ENCODE measurements at places on chromosomes 11 and 22.

DNA sequence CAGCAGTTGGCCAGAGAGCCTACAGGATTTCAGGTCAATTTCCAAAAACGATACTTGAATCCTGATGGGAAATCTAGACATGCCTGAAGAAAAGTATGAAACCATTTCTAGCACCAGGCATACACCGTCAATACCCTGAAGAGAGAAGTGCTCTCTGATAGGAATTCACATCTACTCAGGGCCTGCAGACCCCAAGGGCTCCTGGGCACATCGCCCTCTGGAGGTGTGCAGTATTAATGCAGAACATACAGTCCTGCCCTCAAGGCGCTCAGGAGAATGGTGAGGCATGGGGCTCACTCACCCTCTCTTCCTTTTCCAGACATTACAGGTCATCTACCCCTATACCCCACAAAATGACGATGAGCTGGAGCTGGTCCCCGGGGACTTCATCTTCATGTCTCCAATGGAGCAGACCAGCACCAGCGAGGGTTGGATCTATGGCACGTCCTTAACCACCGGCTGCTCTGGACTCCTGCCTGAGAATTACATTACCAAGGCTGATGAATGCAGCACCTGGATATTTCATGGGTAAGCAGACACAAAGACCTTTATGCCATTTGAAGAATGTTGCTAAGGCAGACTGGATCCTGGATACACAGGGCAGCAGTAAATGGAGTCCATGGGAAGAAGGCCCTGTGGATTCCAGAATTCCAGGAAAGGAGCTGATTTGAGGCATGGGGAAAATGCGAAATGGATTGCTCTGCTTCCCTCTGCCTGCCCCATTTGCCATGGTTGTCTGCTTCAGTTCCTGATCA is 49.3 kb upstream of the CRTAM start:
- DNase-seq = no peak

- DNase-seq = no peak
Measured at GRCh38 chr22:32120603-32121002, 38.5 kb downstream of the C22orf42 start.

DNA sequence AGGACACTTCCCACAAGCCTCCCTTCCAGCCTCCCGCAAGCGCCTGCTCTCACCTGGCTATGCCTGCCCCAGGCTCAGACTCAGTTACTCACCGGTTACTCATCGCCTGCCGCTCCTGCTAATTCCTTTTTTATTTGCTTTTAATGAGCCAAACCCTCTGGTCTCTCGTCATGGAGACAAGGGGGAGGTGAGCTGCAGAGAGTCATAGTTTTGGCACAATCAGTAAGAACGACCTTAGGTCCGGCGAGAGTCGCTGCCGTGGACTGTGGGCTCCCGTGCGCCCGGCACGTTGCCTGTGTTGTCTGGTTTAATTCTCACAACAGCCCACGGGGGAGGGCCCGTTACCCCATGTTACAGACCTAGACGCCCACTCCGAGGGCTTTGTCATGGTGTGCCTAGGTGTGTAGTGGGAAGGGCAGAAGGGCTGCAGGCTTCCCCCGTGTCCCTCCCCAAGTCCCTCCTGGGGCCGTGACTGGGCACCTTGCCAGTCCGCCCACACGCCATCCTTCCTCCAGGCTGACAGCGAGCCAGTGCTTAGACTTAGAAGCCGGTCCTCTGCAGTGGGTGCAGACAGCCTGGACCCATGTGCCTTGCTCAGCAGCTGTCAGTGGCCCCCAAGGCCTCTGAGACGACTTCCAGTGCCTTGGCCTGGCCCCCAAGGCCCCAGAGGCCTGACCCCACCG is 42.2 kb downstream of the WNT7B start:
- DNase-seq = no peak

- DNase-seq = no peak
Measured at GRCh38 chr11:78424334-78425270, 7.0 kb upstream of the GAB2 start.

DNA sequence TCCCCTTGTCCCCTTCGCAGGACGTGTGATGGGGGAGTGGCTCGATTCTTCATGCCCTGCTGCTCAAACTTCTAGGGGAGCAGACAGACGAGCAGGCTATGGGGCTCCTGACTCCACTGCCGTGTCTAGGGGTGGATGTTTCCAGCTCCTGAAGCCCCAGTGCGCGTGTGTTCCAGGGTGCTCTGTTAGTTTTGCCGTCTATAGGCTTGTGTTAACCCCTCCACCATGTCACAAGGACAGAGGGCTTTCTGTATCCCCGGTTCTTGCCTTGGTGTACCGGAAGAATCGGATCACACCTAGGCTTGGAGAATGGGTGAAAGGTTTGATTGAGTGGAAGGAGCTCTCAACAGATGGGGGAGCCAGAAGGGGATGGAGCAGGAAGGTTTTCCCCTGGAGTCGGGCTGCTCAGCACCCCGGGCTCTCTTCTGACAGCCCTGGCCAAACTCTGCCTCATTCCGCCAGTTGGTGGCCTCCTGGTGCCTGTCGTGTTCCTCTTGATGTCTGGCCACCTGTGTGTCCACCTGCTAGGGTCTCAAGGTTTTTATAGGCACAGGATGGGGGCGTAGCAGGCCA is 810.7 kb downstream of the BRD1 start:
- DNase-seq = no peak
